ENCODE measurements at places on chromosomes 6 and 20.

GRCh38 chr6:102732898-102733297 is 1339.4 kb downstream of the GRIK2 start:
- no peak for DNase-seq

GRCh38 chr6:15081447-15081846 is 164.4 kb upstream of the JARID2 start:
- no peak for DNase-seq

DNA sequence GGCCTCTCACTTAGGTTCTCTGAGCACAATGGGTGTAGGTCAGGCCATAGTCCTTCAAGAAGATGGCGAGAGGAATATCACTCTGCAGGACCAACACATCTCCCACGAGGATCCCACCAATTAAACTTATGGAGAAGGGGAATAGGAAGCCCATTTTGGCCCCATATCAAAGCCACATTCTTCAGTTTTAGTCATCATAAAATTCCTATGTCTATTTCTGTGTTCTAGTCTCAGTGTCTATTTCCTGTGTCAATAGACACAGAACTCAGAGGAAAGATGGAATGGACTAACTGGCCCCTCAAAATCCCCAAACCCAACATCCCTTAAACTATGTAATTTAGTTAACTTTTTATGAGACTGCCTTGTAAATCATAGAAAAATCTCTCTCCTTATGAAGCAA is 216.8 kb downstream of the HACE1 start:
- DNase-seq: no peak

DNA sequence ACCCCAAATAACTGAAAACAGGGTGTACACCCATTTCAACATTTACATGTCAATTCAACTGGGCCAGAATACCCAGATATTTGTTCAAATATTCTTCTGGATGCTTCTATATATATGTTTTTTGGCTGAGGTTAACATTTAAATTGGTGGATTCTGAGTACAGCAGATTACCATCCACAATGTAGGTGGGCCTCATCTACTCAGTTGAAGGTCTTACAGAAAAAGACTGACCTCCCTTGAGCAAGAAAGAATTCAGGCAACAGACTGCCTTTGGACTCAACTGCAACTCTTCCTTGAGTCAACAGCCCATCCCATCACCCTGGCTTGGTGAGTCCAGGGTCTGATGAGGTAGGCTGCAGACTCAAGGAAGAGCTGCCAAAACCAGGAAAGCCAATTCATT is 84.1 kb downstream of the ATG5 start:
- no peak for DNase-seq

GRCh38 chr20:51651921-51652549 is 109.5 kb upstream of the NFATC2 start:
- DNase-seq: no peak

DNA sequence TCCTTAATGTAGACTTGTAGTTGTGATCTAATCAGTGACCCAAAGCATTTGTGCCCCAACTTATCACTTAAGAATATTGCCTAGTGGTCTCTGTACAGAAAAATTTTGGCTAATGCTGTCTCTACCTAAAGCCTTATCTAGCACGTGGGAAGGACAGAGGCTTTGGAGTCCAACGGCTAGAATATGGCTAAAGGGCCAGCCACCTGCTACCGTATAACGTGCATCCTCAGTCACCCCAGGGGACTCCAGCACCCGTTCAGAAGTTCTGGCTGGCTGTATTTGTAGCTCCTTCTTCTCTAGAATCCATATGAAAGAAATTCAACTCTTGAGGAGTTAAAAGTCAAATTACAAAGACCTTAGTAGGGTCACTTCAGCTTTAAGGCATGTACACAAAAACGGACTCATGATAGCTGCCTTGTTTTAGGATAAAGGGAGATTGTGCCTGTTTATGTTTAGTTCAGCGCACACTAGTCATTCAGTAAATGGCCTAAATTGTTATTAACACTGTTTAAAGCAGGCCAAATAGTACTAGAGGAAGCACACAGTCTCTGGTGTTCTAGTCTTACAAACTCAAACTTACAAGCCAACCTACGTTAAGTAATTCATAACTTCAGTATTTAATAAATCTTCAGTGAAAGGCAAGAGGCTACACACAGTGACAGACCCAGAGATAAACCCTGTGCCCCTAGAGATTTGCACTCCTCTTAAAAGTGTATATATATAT is 407.5 kb upstream of the PLCB4 start:
- DNase-seq: no peak

- no peak for DNase-seq
Observed at GRCh38 chr6:161254464-161255253, 19.2 kb downstream of the AGPAT4 start.

DNA sequence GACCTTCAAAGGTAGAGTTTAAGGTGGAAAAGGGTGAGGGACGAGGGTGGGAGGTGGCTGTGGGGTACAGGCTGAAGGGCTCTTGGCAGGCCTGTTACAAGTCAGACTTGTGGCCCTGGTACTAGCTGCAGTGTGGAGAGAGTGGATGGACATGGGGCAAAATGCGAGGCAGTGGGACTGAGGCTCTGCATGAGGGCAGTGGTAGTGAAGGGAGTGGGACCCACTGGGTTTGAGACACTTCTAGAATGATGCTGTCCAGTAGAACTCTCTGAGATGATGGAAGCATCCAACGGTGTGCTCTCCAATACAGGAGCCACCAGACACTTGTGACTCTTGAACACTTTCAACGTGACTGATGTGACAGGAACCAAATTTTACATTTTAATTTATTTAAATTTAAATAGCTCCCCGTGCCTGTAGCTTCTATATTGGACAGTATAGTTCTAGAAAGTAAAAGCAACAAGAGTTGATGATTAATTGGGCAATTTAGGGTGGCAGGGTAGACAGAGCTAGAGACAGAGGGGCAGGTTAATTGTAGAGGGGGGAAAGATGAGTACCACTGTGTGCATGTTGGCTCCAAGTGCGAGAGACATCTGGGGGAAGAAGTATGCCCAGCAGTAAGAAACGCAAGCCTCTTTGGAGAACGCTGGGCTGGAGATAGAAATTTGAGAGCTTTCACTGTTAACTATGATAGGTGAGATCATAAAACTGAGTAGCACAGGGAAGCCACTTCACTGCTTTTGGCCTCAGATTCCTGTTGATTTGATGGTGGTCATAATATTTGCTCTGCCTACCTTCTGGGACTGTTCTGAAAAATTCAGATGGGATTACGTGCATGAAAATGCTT is 77.5 kb downstream of the TXNDC5 start:
- DNase-seq: no peak

DNA sequence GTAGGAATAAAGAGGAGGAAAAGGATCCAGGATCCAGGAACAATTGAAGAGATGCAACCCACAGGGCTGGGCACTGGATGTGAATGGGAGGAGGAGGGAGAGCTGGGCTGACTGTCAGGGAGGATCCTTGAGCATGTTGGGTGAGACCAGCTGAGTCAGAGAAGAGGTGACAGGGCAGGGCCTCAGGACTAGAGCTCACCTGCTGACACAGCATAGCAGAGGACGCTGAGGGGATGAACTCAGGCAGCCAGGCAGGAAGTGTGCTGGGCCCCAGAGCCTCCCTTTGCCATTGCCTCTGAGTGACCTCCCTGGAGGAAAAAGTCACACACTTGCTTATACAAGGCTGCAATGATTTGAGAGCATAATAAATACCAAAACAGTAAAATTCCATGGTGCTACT is 72.3 kb downstream of the ZNF133 start:
- DNase-seq: no peak

- DNase-seq: no peak
Observed at GRCh38 chr6:109453156-109453555, 2.4 kb downstream of the MICAL1 start.

- no peak for DNase-seq
Observed at GRCh38 chr6:67558985-67559384, 1076.1 kb upstream of the ADGRB3 start.

All from germinal center (tissue), 1 donor.